Activated CD4-positive, CD25-positive, alpha-beta regulatory T cell treated with anti-CD3 and anti-CD28 coated beads, Interleukin-2, amount 50 U/mL, for 24 hours (primary cell): ENCODE measurements at places on chromosomes 6 and 20.

DNA sequence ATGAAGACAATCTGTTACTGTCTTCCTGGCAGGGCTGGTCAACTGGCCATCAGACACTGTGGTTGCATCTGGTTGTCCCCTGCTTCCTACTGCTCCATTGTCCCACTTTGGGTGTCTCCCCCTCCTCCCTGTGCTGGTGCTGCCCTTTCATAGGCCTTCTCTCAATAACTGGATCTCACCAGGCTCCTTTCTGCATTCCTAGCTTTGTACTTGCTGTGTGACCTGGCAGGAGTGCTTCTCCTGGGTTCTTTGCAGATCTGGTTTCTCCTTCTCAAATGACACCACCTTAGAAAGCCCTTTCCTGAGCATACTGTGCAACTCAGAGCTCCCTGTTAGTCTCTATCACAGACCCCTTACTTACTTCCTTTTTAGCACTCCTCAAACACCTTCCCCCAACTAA lies 223.0 kb downstream of the BCKDHB start:
- no peak for ATAC-seq

DNA sequence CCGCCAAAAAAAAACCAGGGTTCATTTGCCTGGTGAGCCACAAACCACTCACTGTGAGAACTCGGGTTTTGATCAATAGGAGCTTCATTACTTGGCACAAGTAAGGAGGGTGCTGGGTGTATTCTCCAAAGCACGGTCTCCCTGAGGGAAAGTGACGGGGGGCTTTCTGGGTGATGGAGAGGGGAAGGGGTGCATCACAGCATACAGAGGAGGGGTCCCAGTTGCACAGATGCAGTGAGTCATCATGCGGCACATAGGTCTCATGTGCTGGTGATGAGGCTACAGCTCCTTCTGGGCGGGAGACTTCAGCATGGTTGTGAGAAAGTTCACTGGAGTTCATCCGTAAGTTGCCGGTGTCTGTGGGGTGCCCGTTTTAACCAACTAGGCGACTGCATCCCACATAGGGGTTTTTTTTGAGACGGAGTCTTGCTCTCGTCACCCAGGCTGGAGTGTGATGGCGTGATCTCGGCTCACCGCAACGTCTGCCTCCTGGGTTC lies 36.2 kb downstream of the SUN5 start:
- peak; percentile 12 for ATAC-seq

- ATAC-seq = no peak
These were observed 1.5 kb downstream of the CCND3 start for GRCh38 chr6:41939848-41940758.

GRCh38 chr20:24718696-24719095 lies 230.4 kb upstream of the CST7 start:
- no peak for ATAC-seq

DNA sequence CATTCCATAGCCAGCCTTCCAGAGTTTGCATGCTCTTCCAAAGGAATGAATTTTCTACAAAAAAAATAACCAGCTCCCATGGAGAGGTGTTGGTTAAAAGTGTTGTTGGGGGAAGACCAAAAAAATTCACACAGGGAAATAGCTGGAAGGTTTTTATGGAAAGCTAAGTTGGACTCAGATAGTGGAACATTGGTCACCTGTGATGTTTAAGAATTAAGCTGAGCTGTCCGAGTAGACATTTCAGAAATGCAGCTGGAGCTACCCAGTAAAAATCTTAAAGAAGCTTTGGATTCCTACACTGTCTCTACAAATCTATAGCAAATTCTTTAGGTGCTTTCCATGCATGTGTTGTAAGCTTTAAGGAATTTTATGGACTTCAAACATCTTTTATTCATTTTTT lies 155.5 kb downstream of the THBS2 start:
- ATAC-seq = no peak

DNA sequence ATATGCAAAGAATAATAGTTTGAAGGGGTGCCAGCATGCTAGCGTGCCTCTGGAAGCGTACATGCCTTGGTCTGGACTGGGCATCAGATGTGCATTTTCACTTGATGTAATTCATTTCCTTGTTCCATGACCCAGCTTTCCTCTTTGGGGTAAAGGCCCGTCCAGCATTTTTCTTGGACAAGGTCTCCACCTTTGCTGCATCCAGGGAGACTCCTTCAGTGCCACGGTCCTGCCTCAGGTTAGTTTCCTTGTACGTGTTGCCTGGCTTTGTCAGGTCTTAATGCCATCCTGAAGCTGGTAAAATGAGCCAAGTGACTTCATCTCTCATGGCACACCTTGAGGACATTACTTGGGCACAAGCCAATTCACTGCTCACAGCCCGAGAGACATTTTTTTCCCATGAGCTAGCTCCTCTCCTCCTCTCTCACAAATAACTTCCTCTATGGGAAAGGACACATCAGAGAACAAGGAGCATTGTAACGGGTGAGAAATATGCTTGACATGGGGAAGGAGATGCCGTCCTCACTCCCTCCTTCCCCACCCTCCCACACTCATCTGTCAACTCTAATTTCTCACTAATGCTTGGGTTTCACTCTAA lies 23.9 kb downstream of the EDN1 start:
- no peak for ATAC-seq

GRCh38 chr20:25073544-25073943 lies 8.4 kb downstream of the VSX1 start:
- ATAC-seq = no peak

DNA sequence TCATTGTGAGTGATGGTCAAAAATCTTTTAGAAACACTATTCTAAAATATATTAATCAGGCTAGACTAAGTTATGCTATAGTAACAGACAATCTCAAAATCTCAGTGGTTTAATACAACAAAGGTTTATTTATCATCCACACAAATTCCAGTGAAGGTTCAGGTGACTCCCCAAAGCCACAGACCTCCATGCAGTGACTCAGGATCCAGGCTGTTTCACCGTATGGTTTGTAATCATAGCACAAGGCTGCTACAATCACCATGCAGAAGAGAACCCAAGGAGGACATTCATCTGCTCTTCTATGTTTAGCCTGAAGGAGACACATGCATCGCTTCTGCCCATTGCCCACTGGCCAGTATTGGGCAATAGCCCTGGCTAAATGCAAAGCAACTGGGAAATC lies 46.2 kb downstream of the BFSP1 start:
- ATAC-seq = no peak

DNA sequence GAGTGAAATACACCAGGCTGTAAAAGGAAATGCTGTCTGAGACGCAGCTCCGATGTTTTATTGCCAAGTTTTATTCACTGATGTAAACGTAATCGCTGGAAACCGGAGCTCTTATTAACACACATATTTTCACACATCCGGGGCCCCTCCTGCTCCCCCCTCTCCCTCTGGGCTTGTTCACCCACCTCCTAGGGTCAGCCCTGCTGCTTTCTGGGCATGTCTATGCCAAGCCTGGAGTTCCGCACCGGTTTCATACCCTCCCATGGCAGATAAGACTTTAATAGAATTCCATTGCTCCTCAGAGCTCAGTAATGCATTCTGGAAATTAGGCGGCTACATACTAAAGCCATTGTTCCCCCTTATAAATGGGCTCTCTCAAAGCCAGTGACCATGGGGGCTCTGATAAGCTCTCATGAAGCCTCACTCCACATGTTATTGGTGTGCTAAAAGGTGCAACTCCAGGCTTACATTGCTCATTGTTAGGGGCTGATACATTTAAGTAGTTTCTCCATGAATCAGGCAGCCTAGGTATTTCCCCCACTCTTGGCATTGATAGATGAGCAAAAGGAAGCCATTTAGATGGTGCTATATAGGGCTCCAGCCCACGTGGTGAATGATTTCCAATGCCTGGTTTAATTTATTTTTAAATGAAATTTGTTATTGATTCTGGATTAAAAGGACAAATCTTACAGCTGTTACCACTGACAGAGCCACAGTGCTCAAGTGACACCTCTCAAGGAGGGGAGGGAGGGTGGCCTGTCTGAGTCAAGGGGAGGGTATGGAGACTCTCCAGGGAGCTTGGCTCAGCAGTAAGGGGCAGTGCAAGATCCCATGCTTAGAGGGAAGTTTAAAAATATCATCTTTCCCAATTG lies 4.5 kb upstream of the VSTM2L start:
- ATAC-seq = peak; percentile 60

DNA sequence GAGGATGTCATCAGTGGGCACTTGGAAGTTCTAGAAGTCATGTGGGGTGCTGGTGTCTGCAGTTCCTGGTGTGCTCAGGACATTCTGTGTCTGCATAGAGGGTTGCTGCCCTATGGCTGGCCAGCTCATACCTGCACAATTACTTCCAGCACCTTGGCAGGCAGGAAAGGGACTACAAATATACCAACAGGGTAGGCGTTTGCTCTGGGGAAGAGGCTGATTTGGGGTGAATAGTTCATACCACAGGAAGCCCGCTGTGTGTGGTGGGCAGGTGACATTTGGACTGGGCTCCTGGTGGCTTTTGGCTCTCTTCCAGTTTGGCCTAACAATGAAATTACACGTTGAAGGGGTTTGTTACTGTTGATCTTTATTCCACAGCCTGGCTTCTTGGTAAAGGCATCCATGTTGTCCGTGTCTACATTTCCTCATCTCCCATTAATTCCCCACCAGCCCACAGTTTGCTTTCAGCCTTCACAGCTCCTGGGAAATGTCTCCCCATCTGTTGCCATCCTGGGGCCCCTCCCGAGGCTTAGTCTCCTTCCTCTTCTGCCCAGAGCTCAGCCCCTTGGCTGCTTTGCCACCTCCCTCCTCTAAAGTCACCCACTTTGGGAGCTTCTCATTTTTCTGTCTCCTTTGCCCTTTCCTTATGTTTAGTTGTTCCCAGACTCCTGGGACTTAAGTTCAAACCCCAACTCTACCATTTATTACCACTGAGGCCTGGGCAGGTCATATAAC lies 88.1 kb downstream of the RSPH3 start:
- ATAC-seq = peak; percentile 64

GRCh38 chr6:111626441-111626840 lies 20.8 kb upstream of the TRAF3IP2 start:
- no peak for ATAC-seq

- ATAC-seq = no peak
These were observed 11.3 kb upstream of the GMPR start for GRCh38 chr6:16227048-16227562.

DNA sequence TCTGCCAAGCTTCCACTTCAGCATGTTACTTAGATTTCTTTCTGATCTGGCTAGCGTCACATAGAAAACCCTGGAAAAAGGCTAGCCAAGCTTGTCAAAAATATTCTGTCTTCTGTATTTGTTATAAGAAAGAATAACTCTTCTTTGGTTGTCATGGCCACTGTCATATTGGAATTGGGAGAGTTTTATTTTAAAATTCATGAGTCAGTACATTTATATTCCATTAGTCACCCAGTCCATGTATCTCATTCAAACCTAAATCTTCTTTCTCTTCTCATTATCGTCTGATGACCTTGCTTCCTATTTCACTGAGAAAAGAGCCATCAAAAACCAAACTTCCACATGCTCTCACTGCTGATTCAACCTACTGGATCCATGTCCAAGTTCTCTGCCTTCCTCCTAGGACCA lies 65.7 kb downstream of the EPM2A start:
- no peak for ATAC-seq

GRCh38 chr20:50717974-50718761 lies 13.2 kb upstream of the PARD6B start:
- ATAC-seq = no peak

DNA sequence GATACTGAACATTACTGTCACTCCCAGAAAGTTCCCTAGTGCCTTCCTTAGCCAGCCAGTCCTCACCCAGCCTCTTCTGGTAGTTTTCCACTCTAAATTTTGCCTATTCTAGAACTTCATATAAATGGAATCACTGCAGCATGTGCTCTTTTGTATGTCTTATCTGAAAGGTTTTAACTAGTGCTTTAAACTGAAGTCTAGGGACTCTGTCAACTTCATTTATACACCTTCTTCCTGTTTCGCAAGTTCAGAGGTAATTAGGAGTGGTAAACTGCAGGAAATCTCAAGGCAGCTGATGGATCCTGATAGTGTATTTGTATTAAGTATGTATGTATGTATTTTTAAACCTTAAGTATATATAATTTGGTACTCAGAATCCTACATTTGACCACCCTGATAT lies 94.3 kb downstream of the TCP11 start:
- no peak for ATAC-seq

DNA sequence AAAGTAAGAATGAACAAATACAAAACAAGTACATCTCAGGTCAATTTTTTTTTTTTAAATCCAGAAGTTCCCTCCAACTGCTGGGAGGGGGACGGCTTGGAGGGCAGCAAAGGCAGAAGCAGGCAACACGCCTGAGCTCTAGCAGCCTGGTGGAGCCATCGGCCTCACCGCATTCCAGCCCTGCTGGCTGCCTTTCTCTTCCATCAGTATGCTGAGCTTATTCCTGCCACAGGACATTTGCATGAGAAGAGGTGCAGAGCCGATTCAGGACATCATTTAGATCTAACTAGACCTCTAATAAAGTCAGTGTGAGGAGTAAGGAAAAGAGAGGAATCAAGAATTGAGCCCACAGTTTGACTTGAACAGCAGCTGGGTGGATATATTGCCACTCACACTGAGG lies 318.8 kb downstream of the ZFAND3 start:
- no peak for ATAC-seq

- ATAC-seq = no peak
These were observed 26.8 kb upstream of the ASF1A start for GRCh38 chr6:118867181-118867580.

DNA sequence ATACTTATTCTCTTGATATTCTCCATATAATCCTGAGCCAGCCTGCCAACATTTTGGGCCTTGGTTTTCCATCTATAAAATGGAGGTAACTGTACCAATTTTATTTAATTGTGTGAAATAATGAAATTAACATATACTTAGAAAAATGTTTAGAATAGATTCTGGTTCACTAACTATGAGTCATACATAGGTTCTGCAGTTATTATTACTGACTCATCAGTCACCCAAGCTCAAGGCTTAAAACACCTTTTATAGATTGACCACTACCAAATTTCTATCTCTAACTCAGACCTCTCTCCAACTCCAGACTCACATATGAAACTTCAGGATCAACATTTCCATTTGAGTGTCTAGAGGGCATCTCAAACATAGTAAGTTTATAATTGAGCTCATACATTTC lies 1277.2 kb upstream of the GJE1 start:
- ATAC-seq = no peak
